ENCODE measurements at places on chromosomes 4 and X.

DNA sequence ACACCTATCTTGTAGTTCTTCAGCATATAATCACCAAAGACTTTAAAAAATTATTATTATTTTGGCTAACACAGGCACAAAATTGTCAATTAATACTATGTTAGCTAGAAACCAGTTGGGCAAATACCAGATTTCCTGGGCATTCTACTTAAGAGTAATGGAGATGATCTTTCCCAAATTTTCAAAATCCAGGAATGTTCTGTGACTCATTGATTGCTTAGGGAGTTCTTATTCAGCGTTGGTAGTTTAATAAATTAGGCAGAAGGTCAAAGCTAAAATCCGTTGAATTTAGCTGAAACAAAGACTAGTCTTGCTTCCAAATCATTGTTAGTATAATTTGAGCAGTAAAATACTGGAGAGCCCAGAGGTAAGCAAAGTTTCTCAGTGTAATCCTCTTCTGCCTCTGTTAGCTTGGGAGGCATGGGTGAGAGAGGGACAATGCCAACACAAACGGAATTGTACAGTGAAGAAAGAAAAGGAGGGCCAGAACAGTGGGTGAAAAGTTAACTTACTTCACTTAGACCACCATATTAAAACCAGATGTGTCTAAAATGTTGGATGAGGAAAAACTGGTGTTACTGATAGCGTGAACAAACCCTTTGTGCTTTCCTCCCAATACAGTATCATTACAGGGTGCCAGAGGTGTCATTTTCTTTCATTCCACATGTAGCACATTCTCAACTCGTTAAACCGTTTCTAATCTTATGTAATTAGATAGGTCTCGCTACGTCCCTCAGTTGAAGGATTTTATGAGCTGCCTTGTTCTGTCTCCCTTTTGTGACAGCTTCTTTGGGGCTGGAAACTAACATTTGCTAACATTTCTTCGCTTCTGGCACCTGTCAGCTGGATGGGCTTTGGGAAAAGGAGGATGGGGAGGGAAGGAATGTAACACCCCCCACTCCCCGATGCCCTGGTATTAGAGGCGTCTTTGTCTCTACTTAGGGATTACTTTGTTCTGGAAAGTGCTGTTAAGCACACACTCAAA lies 87.4 kb upstream of the CITED1 start:
- no peak for DNase-seq

GRCh38 chrX:107146670-107147069 lies 28.0 kb upstream of the RBM41 start:
- no peak for DNase-seq

DNA sequence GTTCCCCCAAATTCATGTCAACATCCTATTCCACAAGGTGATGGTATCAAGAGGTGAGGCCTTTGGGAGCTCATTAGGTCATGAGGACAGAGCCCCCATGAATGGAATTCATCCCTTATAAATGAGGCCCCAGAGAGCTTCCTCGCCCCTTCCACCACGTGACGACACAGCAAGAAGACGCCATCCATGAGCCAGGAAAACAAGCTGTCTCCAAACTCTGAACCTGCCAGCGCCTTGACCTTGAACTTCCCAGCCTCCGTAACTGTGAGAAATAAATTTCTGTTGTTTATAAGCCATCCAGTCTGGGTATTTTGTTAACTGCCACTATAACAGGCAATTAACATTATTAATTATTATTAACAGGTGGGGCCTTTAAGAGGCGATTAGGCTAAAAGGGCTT lies 5.8 kb downstream of the AGA start:
- no peak for DNase-seq

DNA sequence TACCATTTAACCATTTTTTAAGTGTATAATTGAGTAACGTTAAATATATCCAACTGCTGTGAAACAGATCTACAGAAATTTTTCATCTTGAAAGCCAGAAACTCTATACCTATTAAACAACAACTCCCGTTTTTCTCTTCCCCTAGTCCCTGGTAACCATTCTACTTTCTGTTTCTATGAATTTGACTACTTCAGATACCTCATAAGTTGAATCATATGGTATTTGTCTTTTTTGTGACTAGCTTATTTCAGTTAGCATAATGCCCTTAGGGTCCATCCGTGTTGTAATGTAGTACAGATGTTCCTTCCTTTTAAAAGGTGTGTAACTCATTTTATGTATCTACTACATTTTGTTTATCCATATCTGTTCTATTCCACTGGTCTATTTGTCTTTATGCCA lies 48.7 kb downstream of the STAG2 start:
- DNase-seq: no peak

- no peak for DNase-seq
Observed at GRCh38 chrX:118594697-118595420, 99.2 kb downstream of the DOCK11 start.

Data from globus pallidus (tissue), 1 donor.